Posterior cingulate gyrus (tissue), 11 donors: ENCODE measurements at places on chromosomes 5 and 9.
A peak's percentile ranks its signal among the peaks of the same experiment; 100 is the strongest.

DNA sequence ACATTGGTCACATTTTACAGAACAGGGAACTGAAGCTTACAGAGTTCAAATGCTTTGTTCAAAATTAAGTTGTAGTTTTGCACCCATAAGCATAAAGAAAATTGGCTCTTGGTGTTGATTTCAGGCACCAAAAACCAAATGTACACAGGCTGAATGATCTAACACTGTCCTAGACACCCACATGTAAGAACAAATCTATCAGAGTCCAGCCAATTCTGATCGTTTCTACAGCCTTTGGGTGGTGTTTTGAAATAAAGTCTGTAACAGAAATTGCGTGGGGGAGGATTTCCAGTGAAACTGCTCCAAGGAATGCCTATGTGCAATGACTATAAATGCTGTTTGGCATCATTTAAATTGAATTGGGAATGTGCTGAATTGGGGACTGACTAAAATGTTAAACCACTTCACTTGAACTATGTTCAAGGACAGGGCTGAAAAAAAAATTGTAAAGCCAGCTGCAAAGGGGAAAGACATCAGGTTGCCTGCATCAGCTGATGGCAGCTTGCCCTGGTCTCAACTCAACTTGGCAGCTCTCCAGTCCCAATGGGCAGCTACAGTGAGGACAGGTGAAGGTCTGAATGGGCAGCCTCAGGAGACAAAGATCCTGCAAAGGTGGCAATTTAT is 92.2 kb upstream of the TRPC7 start:
- peak; percentile 74 for DNase-seq

DNA sequence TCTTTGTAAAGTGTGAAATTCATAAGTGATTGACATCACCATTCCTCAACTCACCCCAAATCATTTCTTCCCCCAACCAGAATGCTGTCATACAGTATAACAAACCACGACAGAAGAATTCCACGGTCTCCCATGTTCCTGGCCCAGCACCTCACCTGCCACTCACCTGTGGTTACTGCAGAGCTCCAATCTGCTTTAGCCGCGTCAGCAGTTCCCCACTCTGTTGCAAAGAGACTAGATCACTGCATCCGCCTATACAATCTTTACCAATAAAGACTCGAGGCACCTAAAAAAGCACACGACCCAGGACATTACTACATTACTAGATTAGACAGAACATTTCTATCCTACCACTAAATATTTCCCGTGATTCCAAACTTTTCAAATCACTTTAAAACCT is 6.2 kb downstream of the GLRX start:
- DNase-seq = no peak

DNA sequence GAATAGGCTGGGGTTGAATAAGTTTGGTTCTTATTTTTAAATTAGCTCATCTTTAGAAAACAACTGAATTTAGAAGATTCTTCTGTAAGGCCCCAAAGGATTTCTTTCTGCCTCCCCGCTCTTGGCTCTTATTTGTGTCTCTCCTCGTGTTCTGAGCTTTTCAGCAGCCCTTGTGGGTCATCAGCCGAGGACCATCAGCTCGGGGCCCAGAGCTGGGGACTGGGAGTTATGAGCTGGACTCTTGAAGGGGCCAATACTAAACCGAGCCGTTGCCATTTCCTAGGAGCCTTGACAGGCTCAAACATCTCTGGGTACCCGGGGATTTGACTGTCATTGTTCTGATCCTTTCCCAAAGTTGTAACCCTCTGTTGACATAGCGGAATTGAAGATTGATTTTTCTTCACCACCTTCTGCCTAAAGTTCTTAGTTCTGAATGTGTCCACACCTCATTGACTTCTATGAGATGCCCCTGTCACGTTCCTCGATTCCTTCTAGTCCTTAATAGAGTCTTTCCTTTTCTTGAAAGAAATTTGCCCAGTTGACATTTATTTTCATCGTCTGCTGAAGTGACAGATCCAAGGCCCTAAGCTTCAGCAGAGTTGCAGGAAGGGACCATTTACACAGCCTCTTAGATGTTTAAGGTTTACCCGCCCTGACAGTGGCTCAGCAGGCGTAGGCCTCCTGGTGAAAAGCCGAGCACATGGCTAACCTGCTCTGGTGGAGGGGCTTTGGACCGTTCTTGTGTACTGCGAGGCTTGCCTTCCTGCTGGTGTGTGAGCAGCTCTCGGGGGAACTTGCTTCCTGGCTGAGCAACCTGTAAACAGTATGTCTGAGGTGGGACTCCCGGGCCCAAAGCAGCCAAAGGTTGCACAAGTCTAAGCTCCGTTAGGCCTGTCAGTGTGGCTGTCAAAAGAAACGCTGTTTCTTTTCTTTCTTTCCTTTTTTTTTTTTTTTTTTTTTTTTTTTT is 24.0 kb downstream of the ABL1 start:
- DNase-seq = no peak

- DNase-seq = no peak
These were observed 1968.2 kb upstream of the NUDT12 start for GRCh38 chr5:105530716-105531261.

DNA sequence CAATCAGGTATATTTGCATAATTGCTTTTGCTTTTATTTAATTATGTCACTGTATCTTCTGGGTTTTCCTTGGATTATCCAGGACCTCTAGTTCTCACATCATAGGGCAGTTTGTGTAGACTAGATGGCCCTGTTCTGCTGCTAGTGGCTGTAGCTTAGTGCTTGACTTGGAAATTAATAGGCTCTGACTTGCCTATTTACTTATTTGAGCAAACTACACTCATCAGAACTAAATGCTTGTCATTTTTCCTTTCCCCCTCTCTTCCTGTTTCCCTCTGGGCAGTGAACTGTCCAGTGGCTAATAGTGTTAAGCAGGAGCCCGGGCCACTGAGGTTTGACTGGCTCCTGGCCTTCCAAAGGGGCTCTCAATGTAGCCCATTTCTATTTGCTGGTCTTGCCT is 135.7 kb downstream of the MAN2A1 start:
- no peak for DNase-seq
